HFFc6 (cell line): ENCODE measurements at places on chromosomes 4 and X. TPM values are rescaled to one million over a fixed set of nuclear protein-coding genes. Genes with fewer than 3 reads are reported as not detected.

DNA sequence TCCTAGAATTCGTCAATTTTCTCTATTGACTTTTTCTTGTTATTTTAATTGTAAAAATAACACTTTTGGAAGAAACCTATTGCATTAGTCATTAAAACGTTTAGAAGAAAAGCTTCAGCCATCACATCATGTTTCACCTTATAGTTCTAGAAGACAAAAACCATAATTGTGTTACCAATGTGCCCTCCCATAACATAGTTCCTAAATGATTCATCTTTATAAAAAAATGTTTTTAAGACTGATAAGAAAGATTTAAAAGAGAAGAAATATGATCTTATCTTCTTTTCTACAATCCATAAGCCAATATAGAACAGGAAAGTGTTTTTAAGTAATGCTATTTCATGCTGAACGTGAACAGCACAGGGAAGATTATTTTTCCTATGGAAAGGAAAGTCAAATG, 316.6 kb upstream of the NDST4 start:
- no peak overlapping the region for H3K4me3 ChIP-seq
- no peaks in the 10 kb centered on the region for H3K4me1 ChIP-seq
- no peak for DNase-seq
- H3K36me3 ChIP-seq, result no peaks in the 10 kb centered on the region
- no peaks in the 10 kb centered on the region for H3K27me3 ChIP-seq
- H3K27ac ChIP-seq, result no peak overlapping the region

- no peaks in the 10 kb centered on the region for H3K36me3 ChIP-seq
- H3K4me1 ChIP-seq, result peaks cover 35% of the 10 kb centered on the region
- peaks cover 5% of the 10 kb centered on the region for H3K27me3 ChIP-seq
- H3K4me3 ChIP-seq, result no peak overlapping the region
These were observed 162.5 kb upstream of the BCOR start for GRCh38 chrX:40260146-40260747.

Gene MAMLD1
- 3.8 to 4.5 TPM (median 4.3 TPM) in 3 replicates for total RNA-seq

Gene SMIM10
- 5.0 to 6.3 TPM (median 5.1 TPM) in 3 replicates for total RNA-seq

Gene EPGN
- 0.33 to 1.2 TPM (median 1.0 TPM) in 3 replicates for total RNA-seq

Gene C4orf51
- not detected in 2 replicates for total RNA-seq

DNA sequence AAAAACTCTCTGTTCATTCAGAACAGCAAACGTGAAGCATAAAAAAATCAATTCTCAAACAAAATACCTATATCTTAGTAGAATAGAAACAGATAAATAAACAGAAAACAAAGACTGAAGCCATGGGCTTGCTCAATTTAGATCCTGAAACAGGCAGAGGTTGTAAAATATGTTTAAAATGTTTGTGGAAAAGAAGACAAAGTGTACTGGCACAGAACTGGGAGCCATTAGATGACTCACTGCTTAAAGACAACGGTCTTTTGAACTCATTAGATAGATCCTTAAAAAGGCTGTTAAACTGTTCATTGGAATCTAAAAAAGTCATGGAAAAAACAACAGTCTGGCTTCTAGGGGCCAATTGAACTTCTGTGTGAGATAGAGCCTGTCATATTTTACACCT, 247.0 kb upstream of the NDST4 start:
- DNase-seq, result no peak
- H3K36me3 ChIP-seq, result no peaks in the 10 kb centered on the region
- H3K27me3 ChIP-seq, result no peaks in the 10 kb centered on the region
- no peak overlapping the region for H3K4me3 ChIP-seq
- no peak overlapping the region for H3K27ac ChIP-seq
- no peaks in the 10 kb centered on the region for H3K4me1 ChIP-seq

DNA sequence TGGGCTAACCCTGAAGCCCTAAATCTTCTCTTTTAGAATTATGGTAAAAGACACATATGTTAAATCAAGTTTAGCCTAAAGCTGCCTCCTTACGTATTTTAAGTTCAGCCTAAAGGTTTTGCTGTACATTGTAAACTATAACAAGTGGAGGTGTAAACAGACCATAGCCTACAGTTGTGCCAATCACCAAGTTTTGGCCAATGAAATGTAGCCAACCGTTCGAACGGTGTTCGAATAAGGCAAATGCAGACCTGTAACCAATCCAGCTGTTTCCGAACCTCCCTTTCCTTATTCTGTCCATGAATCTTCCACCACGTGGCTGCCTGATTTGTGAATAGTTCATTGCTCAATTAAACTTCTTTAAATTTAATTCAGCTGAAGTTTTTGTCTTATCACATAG, 52.1 kb upstream of the TBC1D9 start:
- H3K36me3 ChIP-seq, result no peaks in the 10 kb centered on the region; the same call in 1 of the 2 replicates
- no peak for DNase-seq
- peaks cover 8% of the 10 kb centered on the region for H3K4me1 ChIP-seq
- no peak overlapping the region for H3K4me3 ChIP-seq
- H3K27ac ChIP-seq, result no peak overlapping the region
- H3K27me3 ChIP-seq, result peaks cover 32% of the 10 kb centered on the region

DNA sequence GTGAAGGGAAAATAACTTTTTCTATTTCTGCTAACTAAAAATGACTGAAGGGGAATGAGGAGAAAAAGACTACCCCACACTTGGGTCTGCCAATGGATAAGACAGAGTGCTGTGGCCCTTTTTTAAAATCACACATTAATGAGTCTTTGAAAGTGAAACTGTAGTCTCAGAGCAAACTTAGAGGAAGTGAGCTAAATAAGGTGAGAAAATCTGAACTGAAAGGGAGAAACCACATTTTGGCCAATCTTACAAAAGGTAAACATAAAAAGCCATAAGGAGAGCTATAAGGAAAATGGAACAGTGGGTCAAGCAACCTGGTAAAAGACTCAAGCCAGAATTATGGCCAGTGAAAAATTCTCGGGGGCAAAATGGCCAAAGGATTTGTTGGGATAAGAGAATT, 755.1 kb upstream of the IGFBP7 start:
- H3K36me3 ChIP-seq, result no peaks in the 10 kb centered on the region
- H3K4me3 ChIP-seq, result no peak overlapping the region
- no peak for DNase-seq
- no peak overlapping the region for H3K27ac ChIP-seq

- no peaks in the 10 kb centered on the region for H3K36me3 ChIP-seq
- H3K27me3 ChIP-seq, result peaks cover 21% of the 10 kb centered on the region
- DNase-seq, result no peak
These were observed 68.0 kb upstream of the HELT start for GRCh38 chr4:184950117-184950830.

GRCh38 chr4:119016636-119017035, 119.0 kb upstream of the MYOZ2 start:
- peak; percentile 91 for DNase-seq
- no peaks in the 10 kb centered on the region for H3K27me3 ChIP-seq
- H3K4me3 ChIP-seq, result peak overlapping the region; percentile 19; the same call in 1 of the 2 replicates

GRCh38 chrX:29518100-29518499, 697.3 kb upstream of the MAGEB2 start:
- no peak overlapping the region for H3K4me3 ChIP-seq
- 0 out of 2 replicates have a peak, but pooled peaks cover 6% of the 10 kb centered on the region for H3K4me1 ChIP-seq
- no peaks in the 10 kb centered on the region for H3K27me3 ChIP-seq
- no peak overlapping the region for H3K27ac ChIP-seq

Gene DCAF4L1
- 0.02 to 0.04 TPM in 2 of 3 replicates, not detected in the other for total RNA-seq

Gene PPEF2
- not detected in 3 replicates for total RNA-seq

DNA sequence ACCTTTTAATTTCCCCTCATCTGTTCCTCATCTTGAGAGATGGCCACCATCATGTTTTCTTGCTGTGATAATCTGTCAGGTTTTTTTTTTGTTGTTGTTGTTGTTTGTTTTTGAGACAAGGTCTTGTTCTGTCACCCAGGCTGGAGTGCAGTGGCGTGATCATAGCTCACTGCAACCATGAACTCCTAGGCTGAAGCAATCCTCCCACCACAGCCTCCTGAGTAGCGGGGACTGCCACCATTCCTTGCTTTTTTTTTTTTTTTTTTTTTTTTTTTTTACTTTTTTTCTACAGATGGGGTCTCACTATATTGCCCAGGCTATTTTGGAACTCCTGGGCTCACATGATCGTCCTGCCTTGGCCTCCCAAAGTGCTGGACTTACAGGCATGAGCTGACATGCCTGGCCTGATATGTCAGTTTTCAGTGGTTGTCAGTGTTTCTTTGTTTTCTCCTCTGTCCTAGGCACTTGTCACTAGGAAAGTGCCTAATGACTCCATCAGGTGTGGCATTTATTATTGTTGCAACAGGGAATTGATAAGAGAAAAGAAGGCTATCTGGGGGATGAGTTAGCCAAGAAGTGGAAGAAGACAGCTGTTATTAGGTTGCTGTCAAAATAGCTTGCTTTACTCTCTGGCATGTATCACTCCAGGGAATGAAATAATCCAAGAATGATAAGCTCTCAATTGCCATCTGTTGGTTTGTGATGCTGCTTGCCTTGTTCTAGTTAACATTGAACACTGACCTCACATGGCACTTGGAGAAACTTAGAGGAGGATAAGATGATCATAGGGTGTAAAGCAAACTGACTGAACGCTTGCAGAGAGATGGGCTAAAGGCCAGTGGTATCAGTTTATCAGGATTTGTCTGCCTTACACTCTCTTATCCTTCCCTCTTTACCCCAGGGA, 41.7 kb downstream of the TMEM164 start:
- peaks cover 21% of the 10 kb centered on the region for H3K4me1 ChIP-seq
- H3K4me3 ChIP-seq, result no peak overlapping the region
- H3K36me3 ChIP-seq, result no peaks in the 10 kb centered on the region
- no peaks in the 10 kb centered on the region for H3K27me3 ChIP-seq
- DNase-seq, result no peak
- H3K27ac ChIP-seq, result no peak overlapping the region

DNA sequence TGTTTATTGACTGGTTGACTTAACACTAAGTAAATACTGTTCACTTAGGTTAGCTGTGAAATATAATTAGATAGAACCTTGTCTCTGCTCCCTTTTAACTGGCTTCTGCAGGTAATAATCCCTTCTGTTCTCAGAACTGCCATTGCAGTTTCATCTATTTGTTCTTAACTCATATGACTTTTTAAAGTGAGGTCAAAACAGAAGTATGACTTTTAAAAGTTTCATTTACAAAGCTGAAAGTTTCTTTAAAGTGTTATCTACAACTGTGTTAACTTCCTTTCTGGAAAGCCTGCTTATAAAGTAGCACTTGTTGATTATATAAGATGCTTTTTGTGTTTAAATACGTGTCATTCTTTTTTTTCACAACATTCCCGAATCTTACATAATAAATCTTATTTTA, 127.4 kb downstream of the TET2 start:
- H3K4me1 ChIP-seq, result no peaks in the 10 kb centered on the region; the same call in 1 of the 2 replicates
- no peak overlapping the region for H3K4me3 ChIP-seq
- no peak overlapping the region for H3K27ac ChIP-seq
- DNase-seq, result no peak
- peaks cover 73% of the 10 kb centered on the region for H3K36me3 ChIP-seq
- no peaks in the 10 kb centered on the region for H3K27me3 ChIP-seq

- H3K4me3 ChIP-seq, result no peak overlapping the region
- H3K4me1 ChIP-seq, result peaks cover 11% of the 10 kb centered on the region
- DNase-seq, result no peak
- H3K27me3 ChIP-seq, result no peaks in the 10 kb centered on the region; the same call in 1 of the 2 replicates
These were observed 13.8 kb upstream of the CLDN34 start for GRCh38 chrX:9953396-9953795.

Gene ANOS1
- total RNA-seq, result 0.11 to 0.12 TPM in 2 of 3 replicates, not detected in the other

- no peaks in the 10 kb centered on the region for H3K36me3 ChIP-seq
- H3K27me3 ChIP-seq, result no peaks in the 10 kb centered on the region
- H3K4me1 ChIP-seq, result no peaks in the 10 kb centered on the region
- H3K4me3 ChIP-seq, result no peak overlapping the region
These were observed 502.6 kb upstream of the TECRL start for GRCh38 chr4:64911846-64912245.

- no peak overlapping the region for H3K4me3 ChIP-seq
- no peak for DNase-seq
- H3K36me3 ChIP-seq, result no peaks in the 10 kb centered on the region
- H3K27ac ChIP-seq, result no peak overlapping the region
- peaks cover 15% of the 10 kb centered on the region for H3K27me3 ChIP-seq
These were observed 10.0 kb upstream of the HAND2 start for GRCh38 chr4:173539986-173540385.

Gene CD99L2
- 54.1 to 66.7 TPM (median 58.3 TPM) in 3 replicates for total RNA-seq
